Left renal pelvis (tissue), 4 donors: ENCODE measurements at places on chromosomes 5 and 9.

GRCh38 chr5:7181841-7182240, 214.1 kb upstream of the ADCY2 start:
- DNase-seq: no peak

- no peak for DNase-seq
Observed at GRCh38 chr5:2861605-2862004, 110.1 kb upstream of the IRX2 start.

- no peak for DNase-seq
Observed at GRCh38 chr5:17160756-17161040, 56.7 kb upstream of the BASP1 start.

DNA sequence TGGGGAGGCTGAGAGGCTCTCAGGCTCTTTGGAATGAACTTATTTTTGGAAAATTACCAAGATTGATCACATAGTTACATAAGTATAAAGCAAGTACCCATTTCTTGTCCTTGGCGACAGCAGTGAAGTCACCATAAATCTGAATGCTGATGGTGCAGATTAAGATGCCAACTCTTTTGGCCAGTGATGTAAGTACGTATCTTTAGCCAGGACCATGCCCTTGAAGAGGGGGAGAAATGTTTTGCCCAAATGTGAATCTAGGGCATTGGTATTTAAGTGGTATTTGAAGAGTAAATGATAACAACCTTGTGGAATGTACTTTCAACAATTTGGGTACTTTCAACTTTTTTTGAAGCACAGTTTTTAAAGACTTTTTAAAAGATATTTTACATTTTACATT, 68.2 kb upstream of the RAD23B start:
- no peak for DNase-seq

DNA sequence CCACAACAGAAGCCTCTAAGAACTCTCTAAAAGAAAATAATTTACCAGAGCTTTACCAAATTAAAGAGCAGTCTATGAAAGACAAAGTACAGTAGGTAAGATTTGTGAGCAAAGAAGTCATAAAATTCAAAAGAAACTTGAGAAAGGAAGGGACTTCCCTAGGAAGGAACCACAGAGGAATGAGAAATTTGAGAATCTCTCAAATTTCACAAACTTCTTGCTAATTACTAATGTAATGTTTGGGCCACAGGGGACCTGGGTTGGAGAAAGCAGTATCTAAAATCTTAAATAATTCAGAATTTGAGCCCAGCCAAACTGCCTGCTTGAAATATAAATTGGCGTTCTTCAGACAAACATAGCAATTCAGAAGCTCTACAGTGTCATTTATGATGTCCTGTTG, 225.0 kb upstream of the PRR16 start:
- DNase-seq: no peak
